ENCODE measurements at places on chromosomes 4 and X.

- no peak for DNase-seq
These were observed 481.6 kb downstream of the PABPC4L start for GRCh38 chr4:133720001-133720400.

GRCh38 chrX:135178636-135179035 is 7.4 kb upstream of the CT55 start:
- DNase-seq, result no peak

DNA sequence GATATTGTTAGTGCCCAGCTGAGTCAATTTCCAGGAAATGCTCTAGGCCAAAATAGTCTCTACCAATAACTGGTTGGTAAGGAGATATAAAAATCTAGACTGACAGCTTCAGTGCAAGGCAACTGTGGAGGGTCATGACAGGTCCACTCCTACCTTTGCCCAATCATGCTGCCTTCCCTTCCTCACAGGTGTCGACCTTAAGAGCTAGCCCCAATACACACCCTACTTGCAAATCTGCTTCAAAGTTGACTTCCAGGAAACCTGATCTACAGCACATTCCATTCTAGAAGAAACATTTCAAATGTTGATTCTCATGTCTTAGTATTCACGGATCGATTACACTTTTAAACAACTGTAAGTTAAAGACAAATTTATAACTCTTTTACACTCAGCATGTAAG is 1455.5 kb downstream of the TECRL start:
- DNase-seq, result no peak

- DNase-seq, result no peak
These were observed 694.2 kb upstream of the TENM3 start for GRCh38 chr4:181548873-181549575.

GRCh38 chrX:3631196-3631595 is 82.3 kb downstream of the PRKX start:
- DNase-seq, result no peak

- no peak for DNase-seq
These were observed 2375.8 kb upstream of the TENM3 start for GRCh38 chr4:179867300-179867878.
